ENCODE measurements at places on chromosomes 3 and 15.

DNA sequence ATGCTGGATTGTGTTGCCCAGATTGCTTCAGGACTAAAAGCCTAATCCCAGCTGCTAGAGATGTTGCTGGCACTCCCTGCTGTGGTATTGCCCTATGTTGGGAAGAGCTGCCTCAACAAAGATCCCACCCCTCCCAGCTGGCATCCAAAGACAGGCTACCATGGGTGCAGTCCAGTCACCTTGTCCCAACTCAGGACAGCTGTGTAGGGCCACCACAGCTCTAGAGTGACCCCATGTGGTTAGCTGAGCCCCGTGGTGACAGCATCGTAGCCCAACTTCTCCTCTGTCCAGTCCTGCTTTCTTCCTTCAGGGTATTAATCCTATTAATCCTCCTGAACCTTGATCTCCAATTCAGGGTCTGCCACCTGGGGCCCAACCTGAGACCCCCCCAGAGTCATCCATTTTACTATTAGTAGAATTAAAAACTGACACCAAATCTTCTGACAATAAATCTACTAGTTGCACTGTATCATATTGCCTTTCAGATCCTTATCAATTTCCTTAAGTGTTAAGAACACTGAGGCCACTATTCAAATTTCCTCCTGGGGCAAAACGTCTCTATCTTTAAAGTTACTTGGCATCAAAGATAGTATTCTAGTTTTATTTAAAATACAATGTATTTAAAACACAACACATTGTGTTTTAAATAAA is 83.5 kb downstream of the AQP9 start:
- no peak for DNase-seq

DNA sequence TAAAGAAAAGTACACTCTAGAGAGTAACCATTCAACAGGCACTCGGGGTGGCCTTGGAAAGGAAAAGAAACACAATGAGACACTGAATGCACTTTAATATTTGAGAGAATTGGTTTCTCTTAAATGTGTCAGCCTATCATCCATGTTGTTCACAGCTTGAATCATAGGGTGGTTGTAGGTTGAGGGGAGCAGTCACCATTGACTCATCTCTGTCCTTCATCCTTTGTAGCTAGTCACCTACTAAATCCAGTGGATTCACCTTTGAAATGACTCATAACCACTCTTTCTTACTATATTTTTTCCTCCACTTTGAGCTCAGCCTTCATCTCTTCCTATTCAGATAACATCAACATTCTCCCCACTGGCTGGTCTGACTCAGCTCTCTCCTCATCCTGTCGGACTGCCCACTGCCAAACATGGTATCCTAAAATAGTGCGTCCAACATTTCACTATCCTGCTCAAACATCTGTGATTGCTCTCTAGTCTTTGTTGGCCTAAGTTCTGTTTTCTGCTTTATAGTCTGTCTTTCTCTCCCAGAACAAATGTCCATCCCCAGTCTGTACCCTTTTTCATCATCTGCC is 182.7 kb upstream of the GADL1 start:
- no peak for DNase-seq

DNA sequence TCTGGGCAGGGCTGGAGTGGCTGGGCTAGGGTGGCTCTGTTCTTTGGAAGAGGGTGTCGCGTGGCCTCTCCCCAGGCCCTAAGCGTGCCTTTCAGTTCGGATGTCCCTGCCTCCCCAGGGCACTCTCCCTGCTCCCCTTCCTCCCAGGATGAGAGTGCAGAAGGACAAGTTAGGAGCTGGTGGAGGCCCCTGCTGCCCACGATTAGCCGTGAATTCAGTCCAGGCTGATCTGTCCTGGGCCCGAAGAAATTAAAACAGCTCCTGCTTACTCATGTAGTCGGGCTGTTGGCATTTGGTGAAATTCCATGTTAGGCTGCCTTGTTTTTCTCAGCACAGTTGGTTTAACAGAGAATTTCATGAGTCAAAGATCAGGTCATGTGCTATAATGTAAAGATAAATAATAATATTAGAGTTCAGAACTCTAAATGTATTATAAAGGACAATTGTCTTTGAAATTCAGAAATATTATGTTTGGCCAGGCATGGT is 24.5 kb downstream of the NIPA1 start:
- DNase-seq = no peak

GRCh38 chr3:14124223-14124614 is 451 bp downstream of the CHCHD4 start:
- DNase-seq = no peak

- DNase-seq = no peak
These were observed 14.4 kb upstream of the CCDC39 start for GRCh38 chr3:180693656-180694055.

GRCh38 chr15:40878785-40879184 is 4.8 kb upstream of the RHOV start:
- DNase-seq = no peak

DNA sequence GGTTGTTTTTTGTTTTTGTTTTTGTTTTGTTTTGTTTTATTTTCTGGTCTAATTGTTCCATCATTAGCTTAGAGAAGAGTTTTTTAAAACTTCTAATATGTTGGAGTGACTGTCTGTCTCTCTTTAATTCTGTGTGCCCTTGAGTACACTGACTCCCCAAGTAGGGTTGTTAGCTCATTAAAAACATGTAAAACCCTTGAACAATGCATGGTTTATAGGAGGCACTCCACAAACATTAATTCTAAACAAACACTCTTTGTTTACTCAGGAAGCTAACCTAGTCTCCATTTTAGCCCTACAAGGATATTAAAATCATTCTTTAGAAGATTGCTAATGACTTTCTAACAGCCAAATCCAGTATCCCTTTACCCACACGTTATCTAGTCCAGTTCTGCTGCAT is 100.5 kb downstream of the CGGBP1 start:
- no peak for DNase-seq

- no peak for DNase-seq
These were observed 4.5 kb upstream of the IP6K1 start for GRCh38 chr3:49790626-49791411.

DNA sequence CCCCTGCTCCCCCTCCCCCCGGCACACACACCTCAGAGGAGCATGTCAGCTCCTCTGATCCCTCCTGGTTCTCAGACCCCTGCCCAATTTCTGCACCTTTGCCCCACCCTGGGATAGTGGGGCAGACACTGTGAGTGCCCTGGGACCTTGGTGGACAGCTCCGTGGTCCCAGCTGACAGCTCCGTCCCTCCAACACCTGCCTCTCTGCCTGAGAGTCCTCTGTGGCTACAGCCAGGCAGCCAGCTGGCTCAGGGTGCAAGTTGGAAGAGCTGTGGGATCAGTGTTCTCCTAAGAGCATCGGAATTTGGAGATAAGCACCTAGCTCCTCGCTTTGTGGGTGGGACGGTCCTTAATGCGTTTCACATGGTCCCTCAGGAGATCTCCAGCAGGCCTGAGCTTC is 43.7 kb upstream of the PGPEP1L start:
- DNase-seq = no peak

GRCh38 chr15:94670438-94671034 is 439.2 kb downstream of the MCTP2 start:
- no peak for DNase-seq

- no peak for DNase-seq
These were observed 340.9 kb upstream of the NR2E3 start for GRCh38 chr15:71469413-71469812.

GRCh38 chr3:52299879-52300611 is 12.4 kb downstream of the GLYCTK start:
- no peak for DNase-seq

- no peak for DNase-seq
These were observed 22.4 kb upstream of the RAB7A start for GRCh38 chr3:128703561-128703960.

GRCh38 chr3:128429275-128429674 is 37.4 kb downstream of the DNAJB8 start:
- DNase-seq = no peak
